ENCODE measurements at places on chromosomes 7 and 10.

- no peak for DNase-seq
Measured at GRCh38 chr7:88151119-88151790, 68.6 kb downstream of the SRI start.

- no peak for DNase-seq
Measured at GRCh38 chr10:123783296-123783695, 108.3 kb downstream of the CPXM2 start.

GRCh38 chr10:74771054-74771453, 55.3 kb upstream of the KAT6B start:
- DNase-seq = no peak

- DNase-seq = no peak
Measured at GRCh38 chr7:108049962-108050361, 47.0 kb upstream of the LAMB1 start.

DNA sequence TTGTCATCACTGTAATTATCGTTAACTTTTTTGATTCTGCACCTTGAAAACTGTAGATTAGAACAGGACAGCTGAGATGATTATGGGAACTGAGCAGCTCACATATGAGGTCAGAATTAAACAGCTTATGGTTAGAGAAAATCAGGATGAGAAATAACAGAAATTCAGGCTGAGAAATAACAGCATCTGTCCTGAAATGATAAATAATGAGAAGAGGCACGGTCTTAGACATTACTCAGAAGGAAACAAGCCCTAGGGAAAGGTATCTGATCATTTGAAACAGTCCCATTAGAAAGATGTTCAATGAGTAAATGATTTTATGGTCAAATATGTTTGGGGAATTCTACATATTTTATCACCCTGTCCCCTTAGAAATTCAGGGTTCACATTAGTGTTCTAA, 65.6 kb upstream of the PCGF5 start:
- DNase-seq = no peak

DNA sequence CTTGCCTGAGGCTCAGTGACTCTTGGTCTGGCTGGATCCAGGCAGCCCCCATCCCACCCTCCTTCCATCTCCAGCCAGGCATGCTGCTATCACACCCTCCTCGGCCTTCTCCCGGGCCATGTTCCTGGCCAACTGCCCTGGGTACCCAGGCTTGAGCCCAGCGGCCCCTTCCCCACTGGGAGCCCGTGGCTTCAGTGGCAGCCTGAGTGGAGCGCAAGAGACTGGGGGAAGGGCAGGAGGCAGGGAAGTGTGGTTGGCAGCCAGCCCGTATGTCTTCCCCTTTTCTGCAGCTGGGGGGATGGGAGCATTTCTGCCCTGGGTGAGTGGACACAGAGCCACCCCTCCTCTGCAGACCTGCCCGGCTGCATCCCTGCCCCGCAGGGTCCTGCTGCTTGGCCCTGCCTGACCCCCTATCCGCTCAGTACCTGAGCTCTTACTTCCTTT, 148.5 kb downstream of the ARHGAP22 start:
- no peak for DNase-seq

GRCh38 chr7:114784746-114785145, 137.1 kb upstream of the MDFIC start:
- DNase-seq = no peak

DNA sequence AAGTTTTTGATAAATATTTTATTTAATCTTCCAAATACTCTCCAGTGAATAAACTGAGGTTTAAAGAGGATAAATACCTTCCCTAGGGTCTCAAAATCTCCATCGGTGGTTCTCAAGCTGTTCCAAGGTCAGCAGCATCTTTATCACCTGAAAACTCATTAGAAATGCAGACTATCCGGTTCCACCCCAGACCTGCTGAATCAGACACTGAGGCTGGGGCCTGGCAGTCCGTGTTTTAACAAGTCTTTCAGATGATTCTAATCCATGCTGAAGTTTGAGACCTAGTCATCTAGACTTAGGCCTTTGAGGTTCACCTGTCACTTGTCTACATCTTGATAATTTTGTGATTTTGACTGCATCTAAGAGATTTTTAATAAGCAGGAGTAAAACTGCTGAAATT, 37.5 kb downstream of the PLEKHA8 start:
- no peak for DNase-seq

- no peak for DNase-seq
Measured at GRCh38 chr7:22579961-22580360, 80.0 kb upstream of the STEAP1B start.

GRCh38 chr7:98826387-98826786, 43.4 kb downstream of the TMEM130 start:
- DNase-seq = no peak

DNA sequence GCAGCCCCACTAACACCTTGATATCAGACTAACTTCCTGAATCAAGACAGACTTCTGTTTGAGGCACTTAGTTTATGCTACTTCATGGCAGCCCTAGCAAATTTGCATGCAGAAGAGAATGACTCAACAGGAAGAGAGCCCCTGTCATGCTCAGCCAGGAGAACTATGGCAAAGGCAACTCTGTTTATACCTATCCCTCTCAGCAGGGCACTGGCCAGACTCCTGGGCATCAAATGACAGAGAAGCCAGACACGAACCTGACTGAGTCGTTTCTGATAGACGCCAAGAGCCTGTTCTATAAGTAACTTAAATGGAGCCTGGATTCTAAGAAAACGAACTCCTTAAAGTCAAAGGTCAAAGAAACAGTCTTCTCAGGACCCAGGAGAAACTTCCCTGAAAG, 50.9 kb upstream of the UNC5B start:
- DNase-seq = no peak

DNA sequence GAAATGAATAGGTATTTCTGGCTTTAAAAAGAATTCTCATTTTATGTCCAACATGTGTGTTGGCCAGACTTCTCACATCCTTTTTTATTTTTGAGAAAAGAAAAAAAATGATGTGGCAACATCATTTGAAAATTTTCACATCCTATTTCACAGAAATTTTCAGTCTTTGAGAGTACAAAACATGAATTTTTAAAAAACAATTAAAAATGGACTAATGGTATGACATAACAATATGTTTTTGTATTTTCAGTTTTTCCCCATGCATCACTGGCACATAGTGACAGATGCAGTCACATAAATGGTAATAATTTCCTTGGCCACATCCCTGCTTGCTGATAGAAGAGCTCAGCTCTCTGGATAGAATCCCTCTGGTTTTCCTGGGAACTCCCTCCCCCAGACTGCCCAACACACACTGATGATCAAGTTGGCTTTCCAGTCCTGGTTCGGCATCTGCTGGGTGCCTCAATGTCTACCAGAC, 188.5 kb upstream of the AGR3 start:
- no peak for DNase-seq

DNA sequence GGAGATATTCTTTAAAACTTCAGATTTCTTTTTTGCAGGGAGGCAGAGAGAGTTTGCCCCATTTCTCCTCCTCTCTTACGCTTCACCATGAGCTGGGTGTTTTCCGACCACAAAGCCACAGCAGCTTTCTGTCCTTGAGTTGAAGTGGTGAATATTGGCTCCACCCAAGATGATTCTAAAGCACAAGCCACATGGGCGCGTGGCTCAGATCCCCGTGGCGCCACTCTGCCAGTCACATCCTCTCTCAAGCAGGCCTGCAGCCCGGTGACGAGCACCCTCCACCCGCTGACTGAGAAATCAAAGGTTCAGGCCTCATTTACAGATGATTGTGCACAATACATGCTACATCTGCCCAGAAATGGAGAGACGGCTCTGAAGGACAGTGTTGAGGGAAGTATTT, 27.6 kb upstream of the RNF32 start:
- DNase-seq = no peak

DNA sequence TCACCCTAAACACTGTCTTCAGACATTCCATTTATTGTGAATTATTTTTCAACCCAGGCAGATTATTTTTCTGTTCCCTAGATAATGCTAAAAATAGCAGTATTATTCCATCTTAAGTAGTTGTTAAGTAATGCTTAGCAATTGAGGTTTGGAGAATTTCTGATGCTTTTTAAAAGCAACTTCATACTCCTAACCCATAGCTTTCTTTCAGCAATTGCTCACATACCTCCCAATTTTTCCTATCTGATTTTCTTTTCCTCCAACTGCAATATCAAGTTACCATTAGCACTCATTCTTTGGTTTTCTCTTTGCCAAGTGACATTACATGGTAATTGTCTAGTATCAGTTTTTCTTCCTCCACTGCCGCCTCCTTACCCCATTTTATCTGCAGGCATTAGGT, 104.7 kb downstream of the GPR85 start:
- no peak for DNase-seq

- DNase-seq = no peak
Measured at GRCh38 chr10:79072041-79072441, 3.3 kb downstream of the ZMIZ1 start.

- DNase-seq = no peak
Measured at GRCh38 chr10:85620807-85621206, 745.8 kb downstream of the GRID1 start.

DNA sequence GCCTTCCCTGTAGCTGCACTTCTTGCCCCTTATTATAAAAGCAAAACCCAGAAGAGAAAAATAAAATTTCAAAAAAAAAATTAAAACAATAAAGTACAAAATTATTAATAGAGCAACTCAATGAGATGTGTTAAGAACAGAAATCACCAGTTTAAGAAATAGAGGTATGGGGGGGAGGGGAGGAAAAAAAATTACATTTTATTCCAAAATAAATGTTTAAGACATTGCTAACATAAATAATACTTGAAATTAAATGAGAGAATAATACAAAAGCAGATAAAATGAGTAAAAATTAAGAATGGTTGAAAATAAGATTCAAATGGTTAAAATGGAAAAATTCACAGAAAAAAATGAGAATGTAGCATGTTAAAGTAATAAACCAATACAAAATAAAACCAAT, 3.1 kb downstream of the IFIT2 start:
- no peak for DNase-seq

GRCh38 chr10:49080965-49081364, 34.4 kb downstream of the VSTM4 start:
- no peak for DNase-seq

GRCh38 chr10:86340176-86340990, 26.2 kb downstream of the GRID1 start:
- no peak for DNase-seq

DNA sequence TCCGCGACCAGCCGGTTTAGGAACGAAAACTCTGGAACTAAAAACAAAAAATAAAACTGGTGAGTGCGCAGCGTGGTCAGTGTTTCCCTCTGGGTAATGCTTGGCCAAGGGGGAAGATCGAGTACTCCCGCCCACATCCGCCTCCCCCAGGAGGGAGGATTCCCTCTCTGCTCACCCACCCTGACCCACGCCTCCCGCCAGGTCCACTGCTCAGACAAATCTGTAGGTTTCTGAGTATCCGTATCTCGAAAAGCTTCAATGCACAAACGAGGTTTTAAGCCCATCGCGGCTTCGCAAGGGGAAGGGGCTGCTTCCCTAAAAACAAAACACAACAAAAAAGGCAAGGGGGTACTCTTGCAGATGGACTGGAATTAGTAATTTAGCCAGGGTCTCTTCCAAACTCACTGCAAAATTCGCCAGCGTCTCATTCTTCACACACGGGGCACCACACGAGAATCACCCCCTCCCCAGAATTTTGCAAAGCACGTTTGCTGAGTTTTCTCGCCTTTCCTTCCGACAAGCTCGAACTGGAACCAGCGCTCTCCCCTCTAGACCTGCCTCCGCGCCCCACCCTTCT, 75.2 kb downstream of the INSIG1 start:
- no peak for DNase-seq

DNA sequence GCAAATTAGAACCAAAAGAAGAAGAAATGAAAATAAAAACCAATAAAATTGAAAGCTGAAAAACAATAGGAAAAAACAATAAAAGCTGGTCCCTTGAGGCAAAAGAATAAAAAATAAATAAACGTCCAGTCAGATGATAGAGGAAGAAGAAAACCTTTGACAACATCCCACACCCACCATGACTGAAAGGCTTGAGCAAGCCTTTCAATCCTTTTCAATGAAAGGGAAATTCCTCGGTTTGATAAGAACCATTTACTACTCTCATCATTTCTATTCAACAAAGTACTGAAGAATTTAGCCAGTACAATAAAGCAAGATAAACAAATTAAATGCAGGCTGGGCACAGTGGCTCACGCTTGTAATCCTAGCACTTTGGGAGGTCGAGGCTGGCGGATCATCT, 3.8 kb downstream of the SLC25A40 start:
- DNase-seq = no peak

GRCh38 chr10:6473430-6473829, 106.6 kb downstream of the PRKCQ start:
- no peak for DNase-seq

GRCh38 chr7:140697447-140698143, 1.1 kb downstream of the NDUFB2 start:
- DNase-seq = no peak

DNA sequence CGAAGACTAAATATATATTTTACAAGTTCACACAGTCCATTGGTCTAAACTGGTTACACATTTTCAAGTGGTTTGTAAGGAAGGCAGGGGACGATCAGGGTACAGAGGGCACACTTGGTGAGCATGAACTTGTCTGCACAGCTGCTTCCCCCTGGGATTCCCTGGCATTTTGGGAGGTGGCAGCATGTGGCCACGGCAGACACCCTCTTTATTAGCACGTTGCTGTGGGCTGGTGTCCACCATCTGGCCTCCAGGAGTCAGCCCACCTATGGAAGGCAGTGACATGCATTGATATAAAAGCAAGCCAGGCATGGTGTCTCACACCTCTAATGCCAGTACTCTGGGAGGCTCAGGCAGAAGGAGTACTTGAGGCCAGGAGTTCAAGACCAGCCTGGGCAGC, 350.2 kb downstream of the TYW1 start:
- no peak for DNase-seq

- DNase-seq = no peak
Measured at GRCh38 chr7:25385506-25386136, 157.3 kb upstream of the NPVF start.

DNA sequence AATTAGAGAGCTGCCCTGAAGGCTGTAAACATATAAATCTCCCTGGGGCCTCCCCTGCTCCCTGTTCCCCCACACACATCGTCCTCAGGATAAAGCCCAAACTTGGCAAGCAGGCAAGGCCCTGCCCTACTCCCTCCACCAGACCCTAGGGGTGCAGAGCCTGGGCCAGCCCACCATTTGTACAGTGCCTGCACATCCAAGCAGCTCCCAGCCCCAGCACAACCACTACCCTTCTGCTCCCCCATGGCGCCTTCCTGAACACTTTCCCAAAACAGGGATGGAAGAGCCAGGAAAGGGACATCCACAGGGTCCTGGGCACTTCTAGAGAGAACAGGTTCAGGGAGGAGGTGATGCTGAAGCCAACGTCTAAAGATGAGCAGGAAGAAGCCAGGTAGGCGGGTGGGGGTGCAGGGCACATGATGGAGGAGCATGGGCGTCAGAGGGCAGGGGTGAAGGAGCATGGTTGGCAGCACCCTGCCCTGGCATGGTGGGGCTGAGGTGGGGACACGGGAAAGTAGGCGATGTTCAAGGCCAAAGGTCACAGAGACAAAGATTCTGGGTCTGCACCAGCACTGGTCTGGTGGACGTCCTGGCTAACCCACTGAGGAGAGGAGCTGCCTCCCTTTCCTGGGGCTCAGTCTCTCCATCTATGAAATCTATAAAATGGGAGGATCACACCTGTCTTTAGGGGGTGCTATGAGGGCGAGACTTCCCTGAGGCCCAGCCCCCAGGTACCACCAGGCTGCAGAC, 140.6 kb downstream of the ARHGAP22 start:
- no peak for DNase-seq
